Heart left ventricle (tissue), 16 donors: ENCODE measurements at places on chromosomes 16 and 17. TPM values are rescaled to one million over a fixed set of nuclear protein-coding genes. Genes with fewer than 3 reads are reported as not detected.
A peak's percentile ranks its signal among the peaks of the same experiment; 100 is the strongest.

Gene CDH5
- total RNA-seq = 50.6 TPM

Gene IRF8
- 3.1 TPM for total RNA-seq

GRCh38 chr17:68646626-68647526, 45.7 kb upstream of the FAM20A start:
- DNase-seq = no peak

GRCh38 chr16:13919330-13919682, 648 bp upstream of the ERCC4 start:
- no peak for DNase-seq

DNA sequence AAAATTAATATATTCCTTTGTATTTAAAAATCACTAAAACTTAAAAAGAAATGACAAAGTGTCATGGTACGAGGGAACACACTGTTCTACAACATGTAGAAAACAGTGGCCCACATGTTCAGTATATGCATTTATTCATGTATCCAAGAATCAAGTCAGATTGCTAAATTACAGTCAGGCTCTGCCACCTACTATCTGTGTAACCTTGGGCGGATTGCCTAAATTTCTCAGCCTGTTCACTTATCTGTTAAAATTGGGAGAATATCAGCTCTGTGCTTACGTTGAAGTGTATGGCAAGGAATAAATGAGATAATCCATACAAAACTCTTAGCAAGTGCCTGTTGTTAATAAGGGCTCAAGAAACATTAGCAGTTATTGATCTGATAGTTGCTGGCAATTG, 3.4 kb upstream of the USP22 start:
- DNase-seq = no peak

GRCh38 chr17:44558334-44558709, 1.0 kb downstream of the FZD2 start:
- no peak for DNase-seq

DNA sequence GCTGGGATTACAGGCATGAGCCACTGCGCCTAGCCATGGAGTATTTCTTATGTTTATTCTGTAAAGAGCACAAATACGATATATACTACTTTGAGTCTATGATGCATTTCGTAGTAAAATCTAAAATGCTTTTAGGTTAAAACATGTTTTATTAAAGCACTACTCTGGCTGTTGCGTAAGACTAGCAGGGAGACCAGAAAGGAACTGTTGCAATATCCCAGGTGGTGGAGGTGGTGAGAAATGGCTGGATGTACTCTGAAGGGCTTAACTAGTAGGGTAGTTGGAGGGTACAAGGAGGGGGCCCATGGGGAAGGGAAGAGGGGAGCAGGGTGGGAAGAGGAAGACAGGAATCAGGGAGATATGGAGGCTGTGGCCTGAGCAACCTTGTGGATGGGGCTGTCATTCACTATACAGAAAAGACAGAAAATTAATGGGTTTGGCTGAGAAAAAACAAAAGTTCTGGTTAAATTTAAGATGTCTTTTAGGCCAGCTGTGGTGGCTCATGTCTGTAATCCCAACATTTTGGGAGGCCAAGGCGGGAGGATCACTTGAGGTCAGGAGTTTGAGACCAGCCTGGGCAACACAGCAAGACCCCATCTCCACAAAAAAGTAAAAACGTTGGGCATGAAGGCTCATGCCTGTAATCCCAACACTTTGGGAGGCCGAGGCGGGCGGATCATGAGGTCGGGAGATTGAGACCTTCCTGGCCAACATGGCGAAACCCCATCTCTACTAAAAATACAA, 35.8 kb downstream of the ST3GAL2 start:
- DNase-seq = no peak

- no peak for DNase-seq
Observed at GRCh38 chr16:67534431-67534830, 5.8 kb downstream of the RIPOR1 start.

DNA sequence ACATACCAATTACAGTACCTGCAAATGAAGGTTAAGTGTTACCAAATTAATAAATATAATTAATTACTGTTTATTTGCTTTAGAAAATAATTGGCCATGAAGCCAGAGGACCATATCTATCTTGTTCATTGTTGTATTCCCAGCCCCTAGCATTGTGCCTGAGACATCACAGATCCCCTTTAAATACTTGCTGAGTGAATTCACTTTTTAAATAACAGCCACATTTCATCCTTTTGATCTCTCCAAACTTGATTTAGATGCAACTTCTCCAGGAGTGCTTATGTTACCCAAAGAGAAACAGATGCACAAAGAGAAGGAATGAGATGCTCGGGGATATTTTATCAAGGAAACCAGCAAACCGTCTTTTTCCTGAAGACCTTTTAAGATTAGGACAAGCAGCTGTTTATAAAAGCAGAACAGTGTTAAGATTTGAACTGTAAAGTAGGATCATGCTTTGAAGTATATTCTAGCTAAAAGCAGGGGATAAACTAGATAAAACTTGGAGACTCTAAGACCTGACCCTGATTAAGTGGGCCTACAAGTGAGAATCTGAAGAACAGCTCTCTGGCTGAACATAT, 66.3 kb downstream of the CHD9 start:
- no peak for DNase-seq

DNA sequence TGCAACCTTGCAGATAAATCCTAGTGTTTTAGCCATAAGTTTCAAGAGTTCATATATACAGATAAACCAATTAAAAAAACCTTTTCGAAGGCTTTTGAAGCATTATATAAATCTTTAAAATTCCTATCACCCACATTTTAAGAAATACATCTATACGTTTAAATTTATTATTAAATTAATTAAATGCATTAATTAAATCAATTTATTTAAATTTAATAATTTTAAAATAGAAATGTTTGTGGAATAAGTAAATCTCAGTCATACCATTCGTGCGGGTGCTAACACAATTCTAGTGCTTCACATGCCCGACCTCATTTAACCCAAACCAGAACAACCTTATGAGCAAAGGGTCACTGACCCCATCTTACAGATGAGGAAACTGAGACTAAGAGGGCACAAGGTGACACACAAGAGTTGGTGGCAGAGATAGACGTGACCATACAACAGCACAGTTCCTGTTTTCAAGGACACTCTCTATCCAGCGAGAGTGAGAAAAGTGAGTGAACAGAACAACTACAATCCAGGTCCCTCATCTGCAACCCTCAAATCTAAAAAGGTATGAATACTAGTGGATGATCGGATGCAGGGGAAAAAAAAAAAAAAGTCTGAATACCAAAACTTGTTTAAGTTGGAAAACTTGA, 1.4 kb downstream of the NSMCE1 start:
- no peak for DNase-seq

DNA sequence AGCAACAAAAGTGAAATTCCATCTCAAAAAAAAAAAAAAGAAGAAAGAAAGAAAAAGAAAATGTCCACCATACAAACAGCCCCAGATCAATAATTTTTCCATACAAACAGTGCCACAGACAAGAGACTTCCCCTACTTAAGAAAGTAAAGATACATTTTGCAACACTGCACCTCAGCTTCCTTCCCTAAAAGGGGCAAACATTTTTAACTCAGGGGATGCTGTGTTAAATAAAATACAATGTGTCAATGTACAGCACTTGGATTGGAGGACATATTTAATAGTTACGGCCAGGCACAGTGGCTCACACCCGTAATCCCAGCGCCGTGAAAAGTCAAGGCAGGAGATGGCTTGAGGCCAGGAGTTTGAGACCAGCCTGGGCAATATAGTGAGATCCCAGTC, 22.3 kb downstream of the MYH11 start:
- no peak for DNase-seq

GRCh38 chr16:20910781-20911321, 10.3 kb downstream of the LYRM1 start:
- no peak for DNase-seq

Gene OR2C1
- total RNA-seq = not detected

Gene ALDH3A1
- not detected for total RNA-seq

Gene CHST6
- 0.87 TPM for total RNA-seq

- DNase-seq = no peak
Observed at GRCh38 chr17:45414990-45415881, 17.4 kb downstream of the ARHGAP27 start.

DNA sequence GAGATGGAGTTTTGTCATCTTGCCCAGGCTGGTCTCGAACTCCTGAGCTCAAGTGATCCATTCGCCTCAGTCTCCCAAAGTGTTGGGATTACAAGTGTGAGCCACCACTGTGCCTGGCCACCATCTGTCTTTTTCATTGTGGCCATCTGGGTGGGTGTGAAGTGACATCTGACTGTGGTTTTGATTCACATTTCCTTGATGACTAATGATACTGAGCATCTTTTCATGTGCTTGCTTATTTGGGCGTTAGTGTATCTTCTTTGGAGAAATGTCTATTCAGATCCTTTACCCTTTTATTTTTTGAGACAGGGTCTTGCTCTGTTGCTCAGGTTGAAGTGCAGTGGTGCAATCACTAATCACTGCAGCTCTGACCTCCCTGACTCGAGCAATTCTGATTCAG, 53.9 kb upstream of the ERN1 start:
- DNase-seq = no peak

GRCh38 chr17:76940738-76941350, 72.6 kb downstream of the MGAT5B start:
- DNase-seq = no peak

Gene FBXW10B
- 1.2 TPM for total RNA-seq

- DNase-seq = no peak
Observed at GRCh38 chr16:57679767-57680482, 11.8 kb downstream of the ADGRG3 start.

GRCh38 chr17:59753522-59754467, 46.3 kb downstream of the VMP1 start:
- DNase-seq = no peak

GRCh38 chr16:66933776-66934137, 445 bp downstream of the CIAO2B start:
- DNase-seq = no peak

Gene G6PC1
- total RNA-seq = not detected

DNA sequence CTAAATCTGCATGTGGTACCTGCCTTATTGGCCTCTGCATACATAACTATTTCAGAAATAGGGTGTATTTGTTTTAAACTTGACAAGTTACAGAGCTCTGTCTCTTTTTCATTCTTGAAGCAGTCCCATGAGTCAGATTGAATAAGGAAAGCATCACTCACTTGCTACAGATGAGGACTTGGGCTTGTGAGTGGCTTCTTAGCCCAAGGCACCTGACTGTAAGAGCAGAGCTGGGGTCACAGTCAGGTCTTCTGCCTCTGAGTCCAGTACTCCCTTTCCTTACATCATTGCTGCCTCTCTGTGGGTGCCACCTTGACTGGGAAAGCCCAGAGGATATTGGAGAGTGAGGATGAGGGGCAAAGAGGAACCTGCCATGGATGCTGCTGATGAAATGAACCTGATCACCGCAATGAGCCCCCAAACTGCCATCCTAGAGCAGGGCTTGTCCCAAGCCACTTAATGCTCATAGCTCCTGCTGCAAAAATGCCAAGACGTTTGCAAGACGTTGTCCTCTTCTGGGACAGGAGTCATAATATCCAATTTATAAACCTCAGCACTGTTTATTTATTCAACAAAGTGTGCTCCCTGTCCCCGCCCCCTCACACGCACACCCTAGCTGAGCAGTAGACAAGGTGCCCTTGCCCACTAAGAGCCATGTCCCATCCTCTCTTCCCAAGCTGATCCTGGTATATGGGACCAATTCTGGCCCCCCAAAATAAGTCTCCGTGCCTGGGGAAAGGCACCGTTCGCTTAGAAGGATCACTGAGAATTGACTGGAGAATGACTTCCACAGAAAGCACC, 74.1 kb downstream of the CCDC182 start:
- peak; percentile 9 for DNase-seq

- DNase-seq = no peak
Observed at GRCh38 chr17:32497431-32498205, 10.8 kb downstream of the CDK5R1 start.

Gene CACNA1H
- 1.8 TPM for total RNA-seq

Gene LDAF1
- total RNA-seq = 196 TPM

- no peak for DNase-seq
Observed at GRCh38 chr17:43928609-43929008, 13.7 kb downstream of the PPY start.

- DNase-seq = no peak
Observed at GRCh38 chr17:66441101-66441661, 138.8 kb downstream of the PRKCA start.

DNA sequence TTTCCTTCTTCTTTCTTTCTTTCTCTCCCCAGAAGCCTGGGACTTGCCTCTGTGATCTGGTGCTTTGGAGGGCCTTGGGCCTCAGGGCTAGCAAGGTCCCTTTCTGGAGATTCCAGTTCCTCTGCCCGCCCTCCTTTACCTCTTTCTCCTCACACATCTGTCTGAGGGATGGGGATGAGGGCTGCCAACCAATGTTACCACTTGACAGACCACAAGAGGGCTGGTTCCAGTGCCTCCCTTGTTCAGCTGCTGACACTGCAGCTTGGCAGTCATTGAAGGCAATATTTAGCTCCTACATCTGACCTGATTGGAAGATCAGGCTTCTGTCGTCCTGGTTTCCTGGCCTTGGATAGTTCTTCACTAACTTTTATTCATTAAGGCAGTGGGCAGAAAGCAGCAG, 3.6 kb upstream of the ZNF652 start:
- DNase-seq = no peak

Gene ARL6IP1
- total RNA-seq = 22.9 TPM

DNA sequence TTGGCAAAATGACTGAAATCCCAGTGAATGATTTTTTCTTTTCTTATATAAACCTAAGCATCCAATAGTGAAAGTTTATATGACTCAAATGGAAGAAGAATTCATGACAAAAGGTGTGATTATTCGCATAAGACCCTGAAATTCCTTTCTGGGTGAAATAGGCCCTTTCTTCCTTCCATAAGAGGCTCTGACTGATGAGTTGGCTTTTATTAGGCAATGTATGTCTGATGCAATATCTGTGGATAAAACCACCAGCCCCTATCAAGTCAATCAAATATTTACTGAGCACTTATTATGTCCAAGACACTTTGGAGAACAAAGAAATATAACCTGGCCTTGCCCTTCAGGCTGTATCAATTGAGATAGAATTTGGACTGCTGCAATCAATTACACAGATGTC, 316.6 kb downstream of the CDH13 start:
- DNase-seq = no peak

Gene PHLPP2
- total RNA-seq = 3.1 TPM

Gene PIRT
- not detected for total RNA-seq

GRCh38 chr16:4612474-4612931, 2.2 kb downstream of the UBALD1 start:
- DNase-seq = no peak

Gene KRT24
- not detected for total RNA-seq

- DNase-seq = no peak
Observed at GRCh38 chr16:13083681-13084080, 182.3 kb downstream of the SHISA9 start.
